ENCODE measurements at places on chromosomes 5 and 9.
A peak's percentile ranks its signal among the peaks of the same experiment; 100 is the strongest.

GRCh38 chr5:50717651-50718050 is 51.2 kb downstream of the PARP8 start:
- no peak for DNase-seq

GRCh38 chr9:133468777-133469421 is 9.1 kb downstream of the CACFD1 start:
- no peak for DNase-seq

DNA sequence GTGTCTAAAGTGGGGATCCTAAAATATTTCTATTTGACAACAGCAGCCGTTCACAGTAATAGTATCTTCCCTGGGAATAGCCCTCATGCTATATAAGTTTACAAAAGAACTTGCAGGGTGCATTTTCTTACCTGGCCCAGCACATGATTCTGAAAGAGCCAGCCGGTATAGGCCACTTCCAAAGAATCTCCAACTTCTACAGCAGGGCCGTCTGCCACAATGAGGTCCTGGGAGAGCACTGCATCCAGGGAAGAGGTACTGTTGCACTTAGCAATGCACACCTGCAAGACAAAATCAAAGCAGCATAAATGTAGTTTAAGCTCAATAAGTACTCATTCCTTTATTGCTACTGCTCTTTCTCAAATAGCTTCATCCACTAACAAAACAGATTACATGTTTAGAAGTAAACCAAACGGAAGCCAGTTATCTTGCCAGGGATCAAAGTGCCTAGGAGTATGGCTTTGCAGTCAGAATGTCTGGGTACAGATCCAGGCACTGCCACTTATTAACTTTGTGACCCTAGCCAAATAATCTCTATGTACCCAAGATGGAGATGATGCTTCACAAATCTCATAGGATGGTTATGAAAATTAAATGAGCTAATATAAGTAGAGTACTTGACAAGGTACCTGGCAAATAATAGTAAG is 21.3 kb downstream of the FKBP15 start:
- no peak for DNase-seq

DNA sequence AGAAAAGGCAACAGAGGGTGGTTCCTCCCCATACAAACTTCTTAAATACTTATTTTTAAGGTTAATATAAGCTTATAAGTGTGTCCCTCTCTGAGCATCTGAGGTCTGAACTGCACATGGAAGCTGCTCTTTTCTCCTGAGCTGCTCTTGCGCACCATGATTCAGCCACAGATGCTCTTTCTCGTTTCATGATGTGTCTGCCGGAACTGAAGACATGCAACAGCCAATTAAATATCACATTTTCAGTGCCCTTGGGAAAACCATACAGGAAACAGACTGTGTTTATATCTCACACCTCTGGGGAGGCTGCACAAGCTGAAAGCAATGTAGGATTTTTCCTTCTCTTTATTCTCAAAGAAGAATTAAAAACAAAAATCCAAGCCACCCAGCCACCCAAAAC is 96.8 kb upstream of the NREP start:
- no peak for DNase-seq

GRCh38 chr5:132406144-132406783 is 36.8 kb downstream of the SLC22A5 start:
- no peak for DNase-seq

GRCh38 chr9:125906893-125907292 is 159.7 kb downstream of the PBX3 start:
- DNase-seq, result no peak

DNA sequence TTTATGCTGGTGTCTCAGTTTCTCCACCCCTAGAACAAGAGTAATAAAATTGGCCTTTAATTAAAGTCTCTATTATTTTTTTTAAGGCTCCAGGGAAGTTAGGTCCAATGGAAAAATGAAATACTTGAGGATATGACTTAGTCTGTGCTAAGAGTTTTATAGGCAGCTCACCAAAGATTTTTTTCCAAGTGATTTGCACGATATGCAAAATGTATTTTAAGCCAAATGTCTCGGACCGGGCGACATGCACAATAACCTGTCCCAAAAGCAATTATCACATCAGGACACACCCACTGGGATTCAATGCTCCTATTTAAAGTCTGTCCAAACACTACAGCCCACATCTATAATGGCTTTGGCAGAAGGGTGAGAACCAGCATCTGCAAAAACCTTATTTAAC is 136.1 kb upstream of the ANKH start:
- no peak for DNase-seq

GRCh38 chr9:21558615-21559401 is 76.7 kb upstream of the IFNE start:
- no peak for DNase-seq

DNA sequence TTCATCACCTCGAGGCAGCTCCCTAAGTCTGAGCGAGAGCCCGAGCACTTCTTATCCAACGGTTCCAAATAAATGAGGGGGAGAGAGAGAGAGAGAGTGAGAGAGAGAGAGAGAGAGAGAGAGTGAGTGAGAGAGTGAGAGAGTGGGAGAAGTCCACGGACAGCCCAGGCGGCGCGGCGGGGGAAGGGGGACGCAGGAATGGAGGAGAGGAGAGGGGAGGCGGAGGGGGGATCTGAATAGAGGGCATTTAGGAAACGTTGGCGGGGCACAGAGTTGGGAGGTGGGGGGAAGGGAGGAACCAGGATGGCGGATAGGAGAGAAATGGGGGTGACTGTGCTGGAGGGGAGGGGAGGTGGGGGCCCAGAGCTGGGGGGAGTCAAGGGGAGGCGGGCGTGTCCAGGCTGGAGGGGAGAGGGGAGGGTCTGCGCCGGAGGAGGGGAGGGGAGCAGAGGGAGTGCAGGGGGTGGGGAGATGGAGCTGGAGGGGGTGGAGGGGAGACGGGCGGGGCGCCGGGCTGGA is 398 bp upstream of the BASP1 start:
- peak; percentile 61 for DNase-seq

GRCh38 chr5:6750951-6751685 is 37.9 kb downstream of the TENT4A start:
- DNase-seq, result peak; percentile 20

- DNase-seq, result no peak
Observed at GRCh38 chr9:13140843-13141592, 138.5 kb downstream of the MPDZ start.

DNA sequence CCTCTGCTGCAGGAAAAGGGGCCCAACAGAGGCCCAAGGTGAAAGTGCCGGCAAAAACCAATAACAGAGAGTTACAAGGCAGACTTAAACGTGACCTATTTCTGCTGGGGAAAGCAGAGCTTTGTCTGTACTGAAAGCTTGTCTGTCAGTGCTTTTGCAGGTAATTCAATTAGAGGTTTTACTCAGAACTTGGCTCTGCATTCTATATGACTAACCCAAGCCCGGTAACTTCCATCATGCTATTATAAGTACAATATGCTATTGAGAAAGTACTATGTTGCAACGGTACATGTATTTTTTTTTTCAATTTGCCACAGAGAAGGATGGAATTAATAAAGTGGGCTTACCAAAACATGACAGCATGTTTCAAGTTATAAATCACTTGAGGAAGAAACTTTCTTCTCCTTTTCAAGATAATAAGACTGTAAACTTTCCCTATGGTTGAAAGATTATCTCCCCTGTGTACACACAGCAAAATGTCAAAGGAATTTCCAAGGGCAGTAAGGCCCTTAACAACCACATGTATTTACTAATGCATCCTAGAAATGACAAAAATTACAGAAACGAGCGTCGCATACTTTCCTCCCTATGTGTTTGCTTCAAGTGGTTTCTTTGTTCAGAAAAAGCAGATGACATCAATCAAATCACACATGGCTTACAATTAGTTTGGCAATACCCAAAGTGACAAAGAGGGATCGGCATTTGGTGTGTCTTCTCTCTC is 282.4 kb downstream of the EFNA5 start:
- no peak for DNase-seq

GRCh38 chr5:143820451-143820850 is 8.5 kb downstream of the HMHB1 start:
- no peak for DNase-seq

GRCh38 chr5:1737790-1738405 is 61.7 kb downstream of the MRPL36 start:
- DNase-seq, result no peak

DNA sequence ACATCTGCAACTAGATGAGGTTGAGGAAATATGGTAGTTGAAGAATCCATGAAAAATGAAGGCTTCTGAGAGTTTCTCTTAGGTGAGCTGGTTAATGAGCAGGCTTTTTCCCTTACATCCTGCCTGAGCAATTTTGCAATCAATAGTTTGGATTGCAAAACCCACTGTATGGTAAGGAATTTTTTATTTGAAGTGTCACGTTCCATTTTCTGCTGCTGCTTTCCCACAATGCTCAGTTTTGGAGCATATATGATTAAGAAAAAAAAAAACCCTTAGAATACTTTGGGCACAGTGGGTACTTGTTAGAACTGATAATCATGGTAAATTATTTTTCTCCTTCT is 144.2 kb downstream of the PCSK1 start:
- DNase-seq, result no peak

- no peak for DNase-seq
Observed at GRCh38 chr5:171629628-171630349, 155.8 kb upstream of the SMIM23 start.

GRCh38 chr9:123089790-123090189 is 56.3 kb downstream of the GPR21 start:
- no peak for DNase-seq

DNA sequence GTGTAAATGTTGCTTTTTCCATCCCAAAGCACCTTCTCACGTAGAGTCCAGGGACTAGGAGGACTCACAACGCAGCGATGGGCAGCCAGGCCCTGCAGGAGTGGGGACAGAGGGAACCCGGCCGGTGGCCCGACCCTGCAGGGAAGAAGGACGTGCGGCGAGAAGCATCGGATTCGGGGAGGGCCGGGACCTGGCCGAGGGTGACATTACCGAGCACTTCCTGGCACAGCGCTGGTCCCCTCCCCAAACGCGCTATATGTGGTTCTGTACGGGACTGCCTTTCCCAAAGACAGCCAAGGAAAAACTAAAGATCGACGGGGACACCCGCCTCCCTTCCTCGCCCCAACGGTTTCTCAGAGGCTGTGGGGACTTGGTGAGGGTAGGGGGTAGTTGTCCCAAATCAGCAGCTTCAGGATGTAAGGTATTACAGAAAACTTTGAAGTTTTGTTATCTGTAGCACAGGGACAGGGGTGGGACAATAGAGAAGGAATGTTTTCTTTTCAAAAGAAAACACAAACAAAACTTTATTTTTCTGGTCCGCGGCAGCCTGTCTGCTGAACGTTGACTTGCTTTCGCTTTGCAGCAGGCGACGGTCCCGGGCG is 887 bp upstream of the MAP3K1 start:
- DNase-seq, result peak; percentile 66

DNA sequence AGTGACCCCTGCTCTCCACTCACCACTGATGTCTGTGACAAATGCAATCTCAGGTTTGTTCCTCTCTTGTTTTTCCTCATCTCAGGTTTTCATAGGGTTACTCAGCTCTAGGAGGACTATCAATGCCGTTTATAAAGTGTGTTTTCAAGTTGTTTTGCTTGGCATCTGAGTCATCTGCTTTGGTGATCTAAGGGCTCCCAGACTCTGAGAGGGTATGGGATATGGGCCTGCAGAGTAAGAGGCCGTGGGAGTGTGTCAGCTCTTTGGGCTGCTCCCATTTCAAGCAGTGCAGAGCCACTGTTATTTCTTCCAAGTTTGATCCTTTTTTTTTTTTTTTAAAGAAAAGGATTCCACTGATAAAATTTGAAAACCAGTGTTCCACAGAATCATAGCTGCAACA is 46.3 kb downstream of the NNT start:
- no peak for DNase-seq

DNA sequence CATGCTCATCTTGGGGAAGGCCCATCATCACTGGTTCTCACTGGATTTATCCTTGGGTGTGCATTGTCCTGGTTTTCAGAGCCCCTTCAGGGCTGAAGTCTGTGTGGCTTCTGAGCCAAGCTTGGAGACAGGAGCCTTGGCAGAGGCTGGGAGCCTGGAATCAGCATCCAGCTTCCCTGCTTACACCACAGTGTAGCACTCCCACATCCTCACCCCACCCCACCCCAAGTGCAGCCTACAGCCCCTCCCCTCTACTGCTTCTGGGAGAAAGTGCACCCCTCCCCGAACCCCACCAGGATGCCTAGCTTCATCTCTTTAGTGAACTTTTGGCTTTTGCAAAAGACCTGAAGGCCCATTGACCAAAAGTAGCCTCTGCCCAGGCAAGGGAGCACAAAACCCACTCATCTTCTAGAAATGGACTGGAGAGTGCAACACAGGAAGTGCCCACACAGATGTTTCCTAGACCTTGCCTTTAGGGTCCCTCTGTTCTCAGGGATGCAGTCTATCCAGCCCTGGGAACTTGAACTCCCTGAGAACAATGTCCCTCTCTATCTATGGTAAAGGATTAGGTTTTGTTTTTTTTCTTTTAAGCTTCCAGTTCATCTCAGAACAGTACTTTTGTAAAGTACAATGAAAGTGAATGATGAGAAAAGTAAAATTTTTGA is 189.7 kb downstream of the PALM2AKAP2 start:
- no peak for DNase-seq

- no peak for DNase-seq
Observed at GRCh38 chr5:72063219-72063819, 44.0 kb upstream of the MAP1B start.

DNA sequence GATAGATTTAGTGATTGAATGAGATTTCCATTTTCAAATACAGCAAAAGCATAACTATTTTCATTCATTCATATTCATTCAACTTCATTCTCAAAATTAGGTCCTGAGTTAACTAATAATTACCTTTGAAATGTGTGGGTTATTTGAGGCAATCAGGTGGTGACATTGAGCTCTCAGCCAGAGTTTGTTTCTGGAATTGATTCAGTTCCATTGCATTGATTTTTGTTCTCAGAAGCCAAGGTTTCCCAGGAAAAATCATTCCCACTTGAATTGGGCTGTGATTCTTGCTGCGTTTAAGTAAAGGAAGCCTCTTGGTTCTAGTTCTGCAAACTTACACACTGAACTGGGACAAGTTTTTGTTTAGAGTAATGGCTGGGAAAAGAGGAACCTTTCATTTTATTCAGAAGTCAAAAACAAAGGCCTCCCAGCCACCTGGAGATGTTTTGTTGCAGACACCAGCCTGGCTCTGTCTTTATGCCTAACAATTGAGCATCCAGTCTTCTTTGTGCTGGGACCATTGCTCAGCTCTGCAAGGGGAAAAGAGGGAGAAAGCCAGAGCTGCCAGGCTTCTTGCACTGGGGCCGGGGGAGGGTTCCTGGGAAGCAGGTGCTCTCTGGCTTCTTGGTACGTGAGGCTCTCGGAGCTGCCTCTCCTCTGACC is 198.6 kb downstream of the TRIO start:
- DNase-seq, result no peak

DNA sequence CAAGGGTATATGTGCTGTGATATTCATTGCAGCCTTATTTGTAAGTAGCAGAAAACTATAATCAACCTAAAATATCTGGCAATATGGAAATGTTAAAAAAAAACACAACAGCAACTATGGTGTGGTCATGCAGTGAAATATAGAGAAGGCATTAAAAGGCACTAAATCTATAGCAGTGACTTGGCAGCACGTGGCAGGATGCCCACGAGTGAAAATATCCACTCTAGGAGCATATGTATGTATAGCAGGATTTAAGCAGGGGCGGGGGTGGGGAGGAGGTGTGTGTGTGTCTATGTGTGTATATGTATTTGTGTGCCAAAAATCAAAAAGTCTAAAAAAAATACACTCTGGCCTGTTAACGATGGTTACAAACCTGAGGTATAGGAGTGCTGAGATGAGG is 115.6 kb downstream of the RPS23 start:
- no peak for DNase-seq

Data from Peyer's patch (tissue), 4 donors.